ENCODE measurements at places on chromosomes 13 and 19.

- DNase-seq = no peak
Observed at GRCh38 chr19:5339950-5340636, 519 bp downstream of the PTPRS start.

- DNase-seq = no peak
Observed at GRCh38 chr19:50280074-50280473, 49.1 kb downstream of the KCNC3 start.

DNA sequence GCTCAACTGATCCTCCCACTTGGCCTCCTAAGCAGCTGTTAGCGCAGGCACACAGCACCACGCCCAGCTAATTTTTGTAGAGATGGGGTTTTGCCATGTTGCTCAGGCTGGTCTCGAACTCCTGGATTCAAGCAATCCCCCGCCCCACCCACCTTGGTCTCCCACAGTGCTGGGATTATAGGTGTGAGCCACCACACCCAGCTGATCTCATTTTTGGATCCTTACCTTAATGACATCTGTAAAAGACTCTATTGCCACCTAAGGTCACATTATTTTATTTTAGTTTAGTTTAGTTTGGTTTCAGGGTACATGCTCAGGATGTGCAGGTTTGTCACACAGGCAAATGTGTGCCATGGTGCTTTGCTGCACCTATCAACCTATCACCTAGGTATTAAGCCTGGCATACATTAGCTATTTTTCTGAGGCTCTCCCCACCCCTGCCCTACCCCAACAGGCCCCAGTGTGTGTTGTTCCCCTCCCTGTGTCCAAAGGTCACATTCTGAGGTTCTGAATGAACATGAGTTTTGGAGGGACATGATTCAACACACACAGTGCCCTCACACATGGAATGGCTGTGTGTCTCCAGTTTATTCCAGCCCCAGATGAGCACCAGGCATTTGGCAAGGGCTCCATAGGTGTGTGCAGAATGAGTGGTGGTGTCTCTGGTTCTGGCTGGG is 1.3 kb downstream of the OR10H5 start:
- no peak for DNase-seq

GRCh38 chr19:12782174-12782423 is 6.7 kb upstream of the HOOK2 start:
- no peak for DNase-seq

DNA sequence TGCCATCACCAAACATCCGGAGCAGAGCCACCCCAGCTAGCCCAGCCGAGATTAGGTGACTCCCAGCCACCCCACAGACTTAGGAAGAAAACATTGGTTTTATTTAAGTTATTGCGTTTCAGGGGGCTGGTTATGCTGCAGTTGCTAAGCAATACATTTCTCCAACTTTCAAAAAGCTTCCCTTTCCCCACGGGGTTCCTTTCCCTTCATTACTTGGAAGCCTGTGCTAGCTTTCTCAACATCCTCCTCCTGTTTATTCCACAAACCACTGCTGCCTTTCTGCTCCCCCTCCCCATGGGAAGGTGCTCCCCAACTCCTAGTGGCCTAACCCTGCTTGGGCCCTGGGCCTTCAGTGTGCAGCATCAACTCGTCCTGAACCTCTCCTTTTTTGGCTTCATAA is 52.6 kb downstream of the CDADC1 start:
- DNase-seq = no peak

DNA sequence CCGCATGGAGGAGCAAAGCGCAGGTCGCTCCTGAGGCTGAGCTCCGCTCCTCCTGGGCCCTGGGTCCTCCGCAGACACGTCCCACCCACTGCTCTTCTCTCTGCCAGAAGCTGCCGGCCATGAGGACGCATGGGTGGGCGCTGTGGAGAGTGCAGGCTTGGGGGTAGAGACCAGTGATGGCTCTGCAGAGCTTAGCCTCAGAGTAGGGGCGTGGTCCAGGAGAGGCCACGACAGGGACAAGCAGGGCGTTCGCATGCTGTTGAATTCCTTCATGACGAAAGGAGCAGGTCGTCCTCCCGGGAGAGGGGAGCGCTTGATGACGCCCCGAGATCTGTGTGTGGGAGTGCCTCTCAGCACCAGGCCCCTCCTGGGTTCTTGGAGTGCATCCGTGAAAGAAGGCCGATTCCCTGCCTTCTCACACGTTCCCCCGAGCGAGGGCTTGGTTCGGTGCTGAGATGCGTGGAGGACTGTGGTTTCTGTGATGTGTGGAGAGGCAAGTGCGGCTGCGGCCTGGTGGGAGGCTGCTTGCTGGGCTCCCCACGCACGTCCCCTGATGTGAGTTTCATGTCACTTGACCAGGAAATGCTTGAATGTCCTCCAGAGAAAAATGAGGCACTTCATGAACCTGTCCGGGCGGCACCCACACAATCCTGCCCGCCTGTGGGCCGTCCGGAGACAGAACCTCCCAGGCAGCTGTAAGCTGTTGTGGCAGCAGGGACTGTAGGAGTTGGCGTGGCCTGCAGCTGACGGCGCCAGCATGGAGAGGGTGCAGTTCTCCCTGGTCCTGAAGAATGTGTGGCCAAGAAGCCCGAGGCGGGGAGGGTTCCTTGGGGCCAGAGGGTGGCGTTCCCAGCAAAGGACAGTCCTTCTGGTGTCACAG is 4.5 kb downstream of the SF3A2 start:
- peak; percentile 55 for DNase-seq

DNA sequence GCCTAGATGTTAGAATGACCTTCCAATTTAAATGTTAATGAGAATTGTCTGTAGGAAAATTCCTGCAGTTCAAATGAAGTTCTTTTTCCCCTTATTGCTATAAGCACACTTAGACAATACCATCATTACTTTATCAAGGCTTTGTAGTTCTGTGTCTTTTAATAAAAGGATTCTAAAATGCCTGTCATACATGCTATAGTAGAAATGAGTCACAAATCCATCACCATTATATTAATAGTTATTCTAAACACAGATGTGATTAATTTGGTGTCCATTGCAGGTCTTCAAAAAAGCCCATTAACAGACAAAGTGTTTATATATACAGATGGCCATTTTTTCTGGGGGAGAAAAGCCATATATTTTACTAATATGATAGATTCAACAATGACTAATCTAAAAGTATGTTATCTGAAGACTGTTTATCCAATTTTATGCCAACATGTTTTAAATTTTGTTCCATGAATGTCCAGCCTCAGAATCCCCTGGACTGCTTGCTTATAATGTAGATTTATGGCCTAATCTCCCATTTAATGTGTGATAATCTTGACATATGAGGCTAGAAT is 1678.3 kb upstream of the PCDH20 start:
- DNase-seq = no peak

DNA sequence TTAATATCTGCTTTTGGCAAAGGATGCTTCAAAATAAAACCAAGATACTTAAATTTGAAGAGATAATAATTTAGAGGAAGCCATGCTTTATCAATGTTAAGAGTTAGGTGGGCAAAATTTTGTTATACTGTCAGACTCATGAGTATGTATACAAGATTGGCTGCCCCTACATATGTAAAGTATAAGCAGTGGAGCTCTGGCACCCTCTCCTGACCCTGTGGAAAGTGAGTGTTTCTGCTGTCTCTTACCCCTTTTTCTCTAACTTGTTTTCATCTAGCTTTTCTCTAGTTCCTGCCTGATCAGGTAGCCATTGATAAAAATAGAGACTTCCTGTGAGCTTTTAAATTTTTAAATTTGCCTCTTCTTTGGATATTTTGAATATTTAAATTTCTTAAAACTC is 710.9 kb upstream of the SPRY2 start:
- DNase-seq = no peak

DNA sequence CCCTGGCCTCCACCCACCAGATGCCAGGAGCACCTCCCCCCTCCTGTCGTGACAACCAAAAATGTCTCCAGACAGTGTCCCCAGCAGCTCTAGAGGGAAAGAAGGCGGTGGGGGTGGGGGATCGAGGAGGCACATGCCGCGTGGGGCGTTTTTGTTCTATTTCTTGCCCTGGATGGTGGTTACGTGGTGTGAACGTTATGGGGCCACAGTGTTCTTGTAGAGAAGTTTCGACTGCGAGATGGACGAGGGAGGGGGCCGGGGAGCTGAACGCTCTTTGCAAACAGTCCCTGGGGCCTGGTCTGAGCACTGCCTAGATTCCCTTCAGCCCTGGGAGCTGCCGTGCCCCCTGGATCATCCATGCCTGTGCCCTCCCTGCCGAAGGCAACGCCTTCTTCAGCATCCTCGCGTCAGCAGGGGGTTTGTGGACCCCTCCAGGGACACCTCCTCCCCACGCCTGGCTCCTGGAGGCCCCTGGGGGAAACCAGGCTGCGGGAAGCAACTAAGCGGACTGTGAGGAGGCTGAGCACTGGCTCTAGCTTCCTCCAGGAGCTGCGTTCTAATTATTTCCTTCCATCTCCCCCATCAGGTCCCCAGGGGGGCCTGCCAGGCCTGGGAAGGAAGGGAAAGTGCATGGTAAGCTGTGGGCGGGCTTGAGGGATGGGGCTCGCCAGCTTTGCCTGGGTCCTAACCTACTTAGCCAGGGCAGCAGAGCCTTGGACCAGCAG is 131.5 kb downstream of the IER2 start:
- no peak for DNase-seq

DNA sequence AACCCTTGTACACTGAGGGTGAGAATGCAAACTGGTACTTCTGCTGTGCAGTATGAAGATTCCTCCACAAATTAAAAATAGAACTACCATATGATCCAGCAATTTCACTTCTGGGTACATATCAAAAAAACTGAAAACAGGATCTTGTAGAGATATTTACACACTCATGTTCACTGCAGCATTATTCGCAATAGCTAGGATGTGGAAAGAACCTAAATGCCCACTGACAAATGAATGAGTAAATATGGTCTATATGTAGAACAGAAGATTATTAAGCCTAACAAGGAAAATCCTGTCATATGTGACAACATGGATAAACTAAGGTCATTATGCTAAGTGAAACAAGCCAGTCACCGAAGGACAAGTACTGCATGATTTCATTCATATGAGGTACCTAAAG is 304.7 kb downstream of the ENOX1 start:
- no peak for DNase-seq

DNA sequence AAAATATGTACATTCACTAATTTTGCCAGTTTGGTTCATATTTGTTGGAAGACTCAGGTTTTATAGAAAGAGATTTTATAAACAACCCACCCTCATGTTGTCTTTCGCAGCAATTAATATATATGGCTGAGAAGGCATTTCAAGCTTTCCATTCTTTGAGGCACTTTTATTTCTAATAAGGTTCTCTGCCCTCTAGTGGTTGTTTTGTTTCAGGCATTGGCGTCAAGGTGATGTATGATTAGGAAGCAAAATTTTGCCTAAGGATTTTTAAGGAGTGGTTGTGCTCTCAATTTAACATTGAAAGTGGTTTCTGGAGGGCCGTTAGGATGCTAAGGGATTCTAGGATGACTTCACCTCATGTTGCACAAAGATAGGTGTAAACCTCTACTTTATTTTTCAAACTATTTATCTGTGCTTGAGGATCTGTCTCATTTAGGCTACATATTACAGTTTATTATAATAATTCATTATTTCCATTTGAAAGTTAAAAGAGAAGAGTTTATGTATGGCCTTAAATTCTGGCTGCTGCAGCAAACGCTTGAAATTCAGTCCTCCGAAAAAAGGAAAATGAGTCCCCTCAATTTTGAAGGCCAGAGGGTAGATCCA is 35.9 kb downstream of the OXGR1 start:
- peak; percentile 28 for DNase-seq

- DNase-seq = no peak
Observed at GRCh38 chr19:16915135-16915534, 26.3 kb downstream of the F2RL3 start.

GRCh38 chr13:99332456-99332855 is 25.3 kb upstream of the GPR183 start:
- no peak for DNase-seq

DNA sequence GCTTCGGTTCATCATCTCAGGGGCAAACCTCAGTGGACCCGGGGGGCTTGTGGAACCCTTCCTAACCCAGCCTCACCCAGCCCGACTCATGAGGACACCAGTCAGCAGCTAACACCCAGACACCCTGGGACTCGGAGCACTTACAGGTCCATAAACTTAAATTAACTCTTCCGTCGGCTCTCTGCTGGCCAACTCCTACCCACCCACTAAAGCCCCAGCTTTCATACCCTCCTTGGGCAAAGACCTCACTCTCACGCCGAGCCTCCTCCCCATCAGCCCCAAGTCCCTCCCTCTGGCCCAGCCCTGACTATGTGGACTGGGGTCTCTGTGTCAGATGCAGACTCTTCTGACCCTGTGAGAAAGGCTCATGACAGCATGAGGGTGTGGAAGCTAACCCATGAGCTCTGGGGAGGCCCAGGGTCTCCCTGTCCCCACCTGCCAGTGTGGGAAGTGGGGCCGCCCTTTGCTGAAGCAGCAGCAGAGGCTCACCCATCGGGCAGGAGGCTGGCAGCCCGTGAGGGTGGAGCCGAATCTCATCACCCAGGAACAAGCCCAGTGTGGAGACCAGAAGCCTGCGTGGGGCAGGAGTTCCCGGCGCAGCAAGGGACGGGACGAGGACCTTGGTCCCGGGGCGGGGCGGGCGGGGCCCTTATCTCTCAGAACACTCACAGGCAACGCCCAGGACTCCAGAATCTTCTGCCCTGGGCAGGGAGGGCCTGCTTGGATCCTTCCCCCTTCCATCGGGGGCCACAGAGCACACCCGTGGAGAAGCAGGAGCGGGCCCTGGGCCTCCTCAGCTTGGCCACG is 19.8 kb downstream of the TCF3 start:
- no peak for DNase-seq

DNA sequence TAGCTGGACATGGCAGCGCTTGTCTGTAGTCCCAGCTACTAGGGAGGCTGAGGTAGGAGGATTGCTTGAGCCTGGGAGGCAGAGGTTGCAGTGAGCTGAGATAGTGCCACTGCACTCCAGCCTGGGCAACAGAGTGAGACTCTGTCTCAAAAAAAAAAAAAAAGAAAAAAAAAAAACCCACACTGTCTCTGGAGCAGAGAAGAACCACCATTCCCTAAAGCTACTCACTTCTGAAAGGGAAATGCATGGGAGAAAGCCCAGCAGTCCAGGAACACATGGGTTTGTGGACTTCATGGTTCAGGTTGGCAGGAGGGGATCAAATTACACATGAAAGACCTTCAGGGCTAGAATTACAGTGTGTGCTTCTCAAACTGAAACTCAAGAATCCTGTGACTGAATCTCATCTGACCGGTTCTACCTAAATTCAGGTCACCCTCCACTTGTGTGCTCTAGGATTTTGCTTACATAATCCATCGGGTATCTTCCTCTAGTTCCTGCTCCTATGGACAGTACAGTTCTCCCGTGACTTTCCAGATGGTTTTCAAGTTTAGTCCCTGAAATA is 30.2 kb upstream of the CPB2 start:
- peak; percentile 24 for DNase-seq

DNA sequence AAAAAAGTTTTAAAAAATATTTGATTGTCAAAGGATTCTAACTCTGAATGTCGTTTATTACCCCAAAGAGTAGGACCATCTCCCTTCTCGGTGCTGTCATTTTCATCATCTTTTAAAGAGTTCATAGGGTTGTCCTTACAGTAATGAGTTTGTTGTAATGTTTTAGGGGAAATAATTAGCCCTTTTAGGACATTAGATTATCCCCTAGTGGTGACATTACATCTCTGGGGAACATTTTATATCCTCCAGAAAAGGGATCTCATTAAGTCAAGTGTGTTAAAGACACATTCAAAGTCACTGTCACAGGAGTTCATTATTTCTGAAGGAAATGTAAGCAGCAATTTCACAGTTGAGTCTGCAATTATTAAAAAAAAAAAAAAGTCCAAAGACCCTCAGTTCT is 99.3 kb upstream of the GJB6 start:
- no peak for DNase-seq

- DNase-seq = peak; percentile 58
Observed at GRCh38 chr19:575527-576506, 3.4 kb downstream of the BSG start.

Data from fibroblast of villous mesenchyme (primary cell).